Mucosa of gallbladder (tissue), 1 donor: ENCODE measurements at places on chromosomes 12 and 14. TPM values are rescaled to one million over a fixed set of nuclear protein-coding genes. Genes with fewer than 3 reads are reported as not detected.

GRCh38 chr14:54864526-54864925 lies 38.1 kb downstream of the GCH1 start:
- no peak for DNase-seq

DNA sequence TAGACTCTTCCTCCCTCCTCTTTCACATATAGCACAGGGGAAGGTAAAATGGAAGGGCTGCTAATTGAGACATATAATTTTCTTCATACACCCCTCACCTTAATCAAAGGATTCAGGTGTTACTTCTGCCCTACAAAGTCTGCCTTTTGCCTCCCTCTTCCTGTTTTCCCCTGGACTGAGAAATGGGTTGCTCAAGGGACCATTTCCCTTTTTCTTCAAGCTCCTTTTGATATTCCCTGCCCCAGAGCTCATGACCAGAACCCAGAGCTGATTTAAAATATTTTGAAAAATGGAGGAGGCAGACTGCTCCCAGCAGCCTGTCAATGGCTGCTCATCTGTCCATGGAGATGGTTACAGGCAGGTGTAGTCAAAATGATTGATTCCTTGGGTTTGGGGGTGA lies 6.3 kb upstream of the PIP4K2C start:
- DNase-seq: no peak

DNA sequence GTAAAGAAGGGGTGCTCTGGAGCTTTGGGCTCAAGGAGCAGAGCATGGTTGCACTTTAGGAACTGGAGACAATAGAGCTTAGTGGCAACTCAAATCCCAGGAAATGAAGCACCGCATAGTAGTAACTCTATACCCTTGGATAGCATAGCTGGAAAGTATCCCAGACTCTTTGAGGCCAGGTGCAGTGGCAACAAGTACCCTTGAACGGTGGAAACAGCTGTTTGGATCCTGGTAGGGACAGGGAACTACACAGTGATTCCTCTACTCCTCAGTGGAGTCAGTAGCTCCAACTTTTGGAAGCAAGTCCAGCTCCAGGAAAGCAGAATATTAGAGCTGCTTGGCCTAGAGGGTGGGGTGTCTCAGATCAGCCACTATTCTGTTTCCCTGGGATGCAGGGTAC lies 129.0 kb upstream of the WSCD2 start:
- no peak for DNase-seq

- DNase-seq: no peak
Observed at GRCh38 chr12:103333676-103334075, 162.1 kb downstream of the C12orf42 start.

DNA sequence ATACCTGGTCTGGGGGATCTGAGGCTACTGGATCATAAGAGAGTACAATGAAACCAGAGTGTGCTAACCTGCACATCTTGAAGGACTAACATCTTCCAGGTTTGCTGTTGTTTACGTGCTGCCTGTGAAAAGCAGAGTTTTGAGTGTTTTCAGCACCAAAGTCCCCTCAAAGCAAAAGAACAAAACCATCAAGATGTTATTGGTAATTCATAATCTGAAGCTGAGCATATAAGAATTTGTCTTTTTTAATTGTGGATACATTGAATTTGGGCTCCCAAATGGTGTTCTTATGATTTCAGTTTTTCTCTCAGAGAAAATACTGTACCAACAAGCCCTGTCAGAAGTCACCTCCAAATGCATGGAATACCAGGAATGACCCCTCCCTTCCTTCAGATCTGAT lies 110.2 kb downstream of the BTG1 start:
- no peak for DNase-seq

Gene CDCA3
- 2.2 TPM for total RNA-seq

Gene KCNC2
- total RNA-seq: not detected
